NCI-H446 treated with DMSO at 0.1 percent for 48 hours (cell line): ENCODE measurements at places on chromosomes 2 and 18.

GRCh38 chr2:53130441-53130943 lies 637.1 kb upstream of the CHAC2 start:
- no peak for DNase-seq

DNA sequence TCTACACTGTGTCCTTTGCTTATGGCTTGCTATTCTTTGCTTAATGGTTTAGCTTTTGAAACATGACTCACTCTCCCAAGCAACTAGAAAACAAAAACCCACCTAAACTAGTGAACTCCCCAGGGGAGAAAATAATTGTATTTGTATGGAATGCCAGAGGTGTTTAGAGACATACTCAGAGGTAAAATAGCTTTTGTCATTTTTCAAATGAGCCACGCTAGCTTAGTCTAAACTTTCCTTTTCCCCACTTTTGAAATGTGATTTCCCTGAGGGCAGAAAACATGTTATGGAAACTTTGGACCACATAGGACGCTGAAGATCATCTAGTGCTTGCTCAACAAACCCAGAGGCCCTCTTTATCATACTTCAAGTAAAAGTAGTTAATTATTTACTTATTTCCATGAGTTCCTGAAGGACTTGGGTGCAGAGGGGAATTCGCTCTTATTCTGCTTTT lies 16.5 kb upstream of the CYTIP start:
- no peak for DNase-seq

- DNase-seq: no peak
Observed at GRCh38 chr18:6652098-6652497, 77.4 kb upstream of the ARHGAP28 start.

- no peak for DNase-seq
Observed at GRCh38 chr2:238771218-238771617, 76.7 kb upstream of the TWIST2 start.

DNA sequence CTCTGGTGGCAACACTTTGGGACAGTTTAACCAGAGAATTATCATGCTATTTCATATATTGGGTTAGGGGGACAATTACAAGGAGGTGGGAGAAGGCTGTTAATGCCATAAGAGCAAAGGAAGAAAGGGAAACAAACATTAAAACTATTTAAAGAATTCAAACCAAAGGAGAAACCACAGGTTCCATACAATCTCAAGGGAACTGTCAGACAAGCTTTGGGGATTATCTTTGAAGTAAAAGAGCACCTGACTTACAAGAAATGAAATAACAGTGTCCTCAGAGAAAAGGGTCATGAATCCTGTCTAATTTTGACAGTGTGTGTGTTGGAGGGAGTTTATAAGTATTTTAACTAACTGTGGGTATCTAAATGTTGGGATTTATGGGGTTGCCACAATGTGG lies 44.4 kb downstream of the CERS6 start:
- DNase-seq: no peak

- no peak for DNase-seq
Observed at GRCh38 chr2:203360833-203361430, 32.7 kb downstream of the ABI2 start.

- DNase-seq: no peak
Observed at GRCh38 chr2:31660165-31660564, 79.4 kb upstream of the SRD5A2 start.

DNA sequence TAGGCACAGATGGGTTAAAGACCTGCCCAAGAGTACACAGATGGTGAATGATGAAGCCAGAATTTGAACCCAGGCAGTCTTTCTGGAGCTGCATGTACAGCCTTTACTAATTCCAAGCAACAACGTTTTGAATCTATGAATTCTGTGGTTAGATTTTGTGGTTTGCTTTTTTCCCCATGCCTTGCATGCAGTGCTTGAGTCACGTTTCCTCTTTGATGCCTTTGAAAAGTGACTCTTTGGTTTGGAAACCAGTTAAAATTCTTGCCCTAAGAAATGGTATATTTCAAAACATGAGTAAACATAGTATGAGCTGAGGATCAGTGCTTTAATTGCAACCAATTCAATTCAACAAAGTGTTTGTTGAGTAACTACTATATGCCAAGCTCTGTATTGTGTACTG lies 48.2 kb upstream of the PPM1B start:
- DNase-seq: no peak

GRCh38 chr2:181946444-181947127 lies 39.1 kb upstream of the PPP1R1C start:
- no peak for DNase-seq

DNA sequence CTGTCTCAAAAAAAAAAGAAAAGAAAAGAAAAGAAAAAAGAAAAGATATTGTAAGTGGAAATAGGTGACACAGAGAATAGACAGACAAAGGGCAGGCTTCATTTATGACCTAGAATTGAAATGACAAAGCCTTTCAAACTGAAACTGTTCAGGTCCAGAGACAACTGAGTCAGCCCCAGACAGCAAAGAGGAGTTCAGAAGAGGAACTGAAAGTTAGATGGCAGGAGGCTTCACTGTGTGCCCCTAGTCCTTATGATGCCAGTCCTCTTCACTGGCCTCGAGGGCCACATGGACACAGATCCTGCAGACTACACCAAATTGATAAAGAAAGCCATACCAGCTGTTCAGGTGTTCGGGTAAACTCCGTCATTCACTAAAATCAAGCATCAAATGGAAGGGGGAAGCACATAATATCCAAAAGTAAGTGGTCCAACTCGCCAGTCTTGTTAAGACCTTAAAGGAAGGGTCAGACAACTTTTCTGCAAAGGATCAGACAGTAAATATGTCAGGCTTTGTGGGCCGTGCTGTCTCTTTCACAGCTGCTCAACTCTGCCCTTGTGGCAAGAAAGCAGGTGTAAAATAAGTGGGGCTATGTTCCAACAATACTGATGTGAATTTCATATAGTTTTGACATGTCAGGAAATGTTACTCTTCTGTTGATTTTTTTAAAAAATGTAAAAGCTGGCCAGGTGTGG lies 231.9 kb upstream of the MGAT5 start:
- DNase-seq: no peak

DNA sequence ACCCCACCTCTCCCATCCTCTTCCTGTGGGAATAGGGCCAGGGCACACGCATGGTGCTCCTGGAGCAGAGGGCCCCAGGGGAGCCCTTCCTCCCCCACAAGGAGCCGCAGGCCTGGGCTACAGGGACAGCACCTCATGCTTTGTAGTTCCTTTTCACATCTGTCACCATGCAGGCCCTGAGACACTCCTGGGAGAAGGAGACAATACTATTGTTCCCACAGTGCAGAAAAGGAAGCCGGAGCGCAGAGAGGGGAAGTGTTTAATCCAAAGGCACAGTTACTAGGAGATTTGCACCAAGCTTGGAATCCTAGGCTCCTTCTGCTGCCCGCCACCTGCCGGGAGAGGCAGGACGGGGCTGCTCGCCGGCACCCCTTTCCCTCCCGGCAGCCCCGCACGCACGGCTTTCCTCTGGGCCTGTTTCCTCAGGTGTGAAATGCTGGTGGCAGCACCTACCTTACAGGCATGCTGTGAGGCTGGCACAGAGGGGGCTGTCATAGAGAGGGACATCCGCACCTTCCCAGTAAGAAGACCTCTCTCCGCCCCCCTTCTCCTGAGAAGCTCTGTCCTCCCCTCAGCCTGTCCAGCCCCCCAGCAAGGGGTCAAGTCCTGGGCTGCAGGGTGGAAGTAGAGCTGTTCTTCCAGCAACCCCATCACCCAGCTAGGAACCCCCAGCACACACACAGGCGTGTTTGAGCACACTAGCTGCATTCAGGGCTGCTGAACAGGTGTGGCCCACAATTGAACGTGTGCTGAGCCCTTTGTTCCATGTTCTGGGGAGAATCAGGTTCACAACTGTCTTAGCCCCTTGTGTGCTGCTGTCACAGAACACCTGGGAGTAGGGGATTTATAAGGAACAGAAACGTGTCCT lies 62.6 kb downstream of the SMAD7 start:
- no peak for DNase-seq

DNA sequence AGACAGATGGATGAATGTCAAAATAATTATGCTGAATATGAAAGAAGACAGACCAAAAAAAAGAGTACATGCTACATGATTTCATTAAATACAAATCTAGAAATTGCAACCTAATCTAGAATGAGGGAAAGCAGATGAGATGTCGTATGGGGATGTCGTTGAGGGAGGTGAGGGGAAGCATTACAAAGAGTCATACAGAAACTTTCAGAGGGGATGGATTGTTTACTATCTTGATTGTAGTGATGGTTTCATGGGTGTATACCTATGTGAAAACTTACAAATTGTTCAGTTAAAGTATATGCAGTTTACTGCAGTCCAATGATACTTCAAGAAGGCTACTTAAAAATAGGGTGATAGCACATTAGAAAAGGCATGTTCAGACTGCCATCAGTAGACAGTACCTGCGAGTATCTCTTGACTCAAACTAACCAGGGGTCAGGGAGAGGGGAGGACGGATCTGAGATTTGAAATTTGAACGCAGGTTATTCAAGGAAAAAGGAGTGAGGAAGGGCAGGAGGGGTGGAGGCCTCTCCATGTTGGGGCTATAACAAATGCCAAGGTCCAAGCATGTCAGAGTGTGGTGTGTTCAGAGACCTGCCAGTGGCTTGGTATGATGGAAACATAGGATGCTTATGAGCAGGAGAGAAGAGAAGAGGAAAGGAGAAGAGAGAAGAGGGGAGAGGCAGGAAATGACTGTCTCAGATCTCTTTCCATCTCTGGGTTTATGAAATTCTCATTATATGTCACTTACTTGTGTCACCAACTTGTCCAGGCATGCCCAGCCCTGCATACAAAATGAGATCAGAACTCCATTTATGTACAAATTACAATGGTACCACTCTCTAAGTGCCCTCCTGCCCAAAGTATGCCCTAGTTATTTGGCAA lies 257.3 kb upstream of the CXCR4 start:
- DNase-seq: no peak
